ENCODE measurements at places on chromosomes 16 and 17.

GRCh38 chr17:69314246-69315065 lies 12.5 kb downstream of the ABCA5 start:
- no peak for DNase-seq

- DNase-seq: no peak
Measured at GRCh38 chr16:15705064-15705565, 55.1 kb downstream of the NDE1 start.

GRCh38 chr17:6639586-6640535 lies 650 bp downstream of the KIAA0753 start:
- DNase-seq: no peak

DNA sequence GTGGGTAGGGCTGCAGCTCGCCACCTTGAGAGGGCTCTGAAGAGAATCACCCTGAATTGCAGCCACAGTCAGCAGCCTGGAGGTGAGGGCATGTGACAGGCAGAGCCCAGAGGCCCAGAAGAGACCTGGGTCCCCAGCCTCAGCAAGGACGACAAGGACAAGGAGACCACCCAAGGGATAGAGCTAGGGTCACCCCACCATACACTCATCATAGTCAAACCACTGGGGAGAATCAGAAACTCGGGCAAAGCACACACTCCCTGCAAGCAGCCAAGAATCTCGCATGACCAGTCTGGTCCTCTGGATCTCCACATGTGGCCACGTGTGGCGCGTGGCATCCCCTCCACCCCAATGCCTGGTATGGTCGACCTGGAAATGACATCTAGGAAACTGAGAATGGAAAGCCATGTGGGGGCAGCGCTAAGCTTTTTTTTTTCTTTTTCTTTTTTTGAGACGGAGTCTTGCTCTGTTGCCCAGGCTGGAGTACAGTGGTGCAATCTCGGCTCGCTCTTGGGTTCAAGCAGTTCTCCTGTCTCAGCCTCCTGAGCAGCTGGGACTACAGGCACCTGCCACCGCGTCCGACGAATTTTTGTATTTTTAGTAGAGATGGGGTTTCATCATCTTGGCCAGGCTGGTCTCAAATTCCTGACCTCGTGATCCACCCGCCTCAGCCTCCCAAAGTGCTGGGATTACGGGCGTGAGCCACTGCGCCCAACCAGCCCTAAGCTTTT lies 4.6 kb upstream of the SPHK1 start:
- DNase-seq: no peak

DNA sequence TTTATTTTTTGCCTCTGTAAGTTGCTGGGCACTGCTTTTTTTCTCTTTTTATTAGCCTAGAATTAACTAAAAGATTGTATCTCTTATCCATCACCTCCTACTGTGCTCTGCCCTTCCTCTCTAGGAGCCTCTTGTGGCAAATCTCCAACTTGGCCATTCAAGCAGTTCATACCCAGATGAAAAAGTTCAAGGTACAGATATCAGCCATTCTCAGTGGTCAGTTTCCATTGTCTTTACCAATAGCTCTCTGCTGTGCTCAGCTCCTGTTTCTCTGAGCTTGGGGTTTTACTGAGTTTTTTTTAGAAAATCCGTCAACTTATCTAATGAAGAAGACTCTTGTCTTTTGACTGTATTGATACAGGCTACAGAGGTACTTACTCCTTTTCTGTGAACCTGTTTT lies 15.6 kb downstream of the MOSMO start:
- no peak for DNase-seq

GRCh38 chr17:76497979-76498875 lies 3.0 kb downstream of the RHBDF2 start:
- DNase-seq: no peak
